ENCODE measurements at places on chromosomes 16 and 17. TPM values are rescaled to one million over a fixed set of nuclear protein-coding genes. Genes with fewer than 3 reads are reported as not detected.

GRCh38 chr17:14157822-14158221, 78.8 kb downstream of the CDRT15 start:
- peaks cover 7% of the 10 kb centered on the region for H3K4me1 ChIP-seq
- H3K27ac ChIP-seq: no peak overlapping the region
- no peak overlapping the region for H3K4me3 ChIP-seq

- peaks cover 7% of the 10 kb centered on the region for H3K36me3 ChIP-seq
- H3K4me1 ChIP-seq: peaks cover 42% of the 10 kb centered on the region
- no peak overlapping the region for H3K4me3 ChIP-seq
- H3K27me3 ChIP-seq: peaks cover 27% of the 10 kb centered on the region
Observed at GRCh38 chr16:66950437-66950836, 10.6 kb upstream of the CES3 start.

DNA sequence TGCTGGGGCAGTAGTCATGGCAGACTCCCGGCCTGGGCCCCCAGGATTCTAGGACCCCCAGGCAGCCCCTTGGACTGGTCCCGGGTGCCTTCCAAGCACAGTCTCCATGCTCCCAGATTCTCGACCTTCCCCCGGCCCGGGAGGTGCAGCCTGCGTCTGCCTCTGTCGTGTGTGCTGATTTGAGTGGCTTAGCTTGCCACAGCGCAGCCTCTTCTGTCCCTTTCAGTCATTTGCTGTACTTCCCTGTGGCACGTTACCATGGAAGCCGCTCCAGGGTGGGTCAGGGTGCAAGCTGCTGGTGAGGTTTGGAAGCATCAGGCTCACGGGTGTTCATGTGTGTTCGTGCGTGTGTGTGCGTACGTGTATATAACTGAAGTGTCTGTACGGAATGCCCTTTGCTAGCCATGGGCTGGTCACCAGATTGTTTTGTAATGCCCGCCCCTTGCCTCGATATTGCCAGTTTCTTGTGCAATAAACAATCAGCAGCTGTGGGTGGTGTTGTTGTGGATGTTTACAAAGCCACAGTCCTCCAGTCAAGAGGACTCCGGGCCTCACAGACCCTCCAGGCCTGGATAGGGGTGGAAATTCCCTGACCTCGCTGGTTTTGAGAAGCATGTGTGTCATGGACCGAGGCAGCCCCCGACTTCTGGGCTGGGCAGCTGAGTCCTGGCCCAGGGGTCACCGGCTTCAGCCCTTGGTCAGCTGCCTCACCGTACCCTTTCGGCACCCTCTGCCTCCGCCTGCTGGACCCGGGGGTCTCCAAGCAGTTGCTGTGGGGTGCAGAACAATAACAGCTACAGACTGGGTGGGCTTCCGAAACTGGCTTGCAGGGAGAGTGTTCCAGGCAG, 9.7 kb upstream of the CLEC18A start:
- no peak overlapping the region for H3K27ac ChIP-seq
- H3K27me3 ChIP-seq: no peaks in the 10 kb centered on the region
- H3K36me3 ChIP-seq: peaks cover 9% of the 10 kb centered on the region
- DNase-seq: no peak
- H3K4me1 ChIP-seq: no peaks in the 10 kb centered on the region

DNA sequence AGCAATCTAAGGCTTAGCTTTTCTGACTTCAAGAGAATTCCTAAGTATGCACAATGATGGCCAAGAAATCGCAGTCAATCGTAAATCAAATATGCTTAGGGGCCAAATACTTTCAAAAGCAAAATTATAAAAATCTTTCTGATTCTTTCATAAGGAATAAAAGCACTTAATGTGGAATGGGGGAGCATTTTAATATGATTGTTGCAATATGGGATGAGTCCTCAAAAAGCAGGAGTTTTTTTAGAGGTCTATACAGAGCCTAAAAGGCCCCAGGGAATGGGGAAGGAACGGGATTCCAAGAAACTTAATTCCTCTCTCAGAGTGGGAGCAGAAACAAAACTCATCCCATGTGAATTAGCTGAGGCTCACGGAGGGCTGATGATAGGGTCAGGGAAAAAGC, 14.7 kb upstream of the SLC39A11 start:
- no peaks in the 10 kb centered on the region for H3K36me3 ChIP-seq
- no peak overlapping the region for H3K4me3 ChIP-seq
- no peak for DNase-seq
- H3K4me1 ChIP-seq: no peaks in the 10 kb centered on the region

DNA sequence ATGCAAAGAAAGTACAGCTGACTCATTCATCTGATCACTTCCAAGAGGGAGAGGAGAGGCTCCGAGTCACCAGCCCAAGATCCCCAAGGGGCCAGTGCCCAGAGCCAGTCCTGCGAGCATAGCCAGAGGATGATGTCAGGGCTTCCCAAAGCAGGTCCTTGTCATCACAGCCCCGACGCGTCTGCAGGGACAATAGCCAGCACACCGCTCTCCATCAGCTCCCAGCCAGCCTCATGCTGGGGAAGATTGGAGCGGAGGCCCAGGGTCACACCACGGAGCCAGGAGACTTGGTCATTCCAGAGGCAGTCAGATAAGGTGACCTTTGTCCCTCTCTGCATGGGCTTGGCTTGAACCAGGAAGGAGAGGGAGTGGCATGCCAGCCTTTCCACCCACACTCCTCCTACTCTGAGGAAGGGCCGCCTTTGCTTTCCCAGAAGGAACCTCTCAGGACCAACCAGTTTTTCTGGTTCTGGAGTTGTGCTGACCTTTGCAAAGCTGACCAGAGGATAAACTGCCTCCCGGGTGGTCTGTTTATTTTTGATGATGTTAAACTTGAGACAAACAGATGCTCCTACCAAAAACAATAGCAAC, 58.3 kb upstream of the ARHGAP44 start:
- H3K27me3 ChIP-seq: no peaks in the 10 kb centered on the region
- no peak for DNase-seq
- no peaks in the 10 kb centered on the region for H3K4me1 ChIP-seq
- no peaks in the 10 kb centered on the region for H3K36me3 ChIP-seq
- no peak overlapping the region for H3K4me3 ChIP-seq
- no peak overlapping the region for H3K27ac ChIP-seq

DNA sequence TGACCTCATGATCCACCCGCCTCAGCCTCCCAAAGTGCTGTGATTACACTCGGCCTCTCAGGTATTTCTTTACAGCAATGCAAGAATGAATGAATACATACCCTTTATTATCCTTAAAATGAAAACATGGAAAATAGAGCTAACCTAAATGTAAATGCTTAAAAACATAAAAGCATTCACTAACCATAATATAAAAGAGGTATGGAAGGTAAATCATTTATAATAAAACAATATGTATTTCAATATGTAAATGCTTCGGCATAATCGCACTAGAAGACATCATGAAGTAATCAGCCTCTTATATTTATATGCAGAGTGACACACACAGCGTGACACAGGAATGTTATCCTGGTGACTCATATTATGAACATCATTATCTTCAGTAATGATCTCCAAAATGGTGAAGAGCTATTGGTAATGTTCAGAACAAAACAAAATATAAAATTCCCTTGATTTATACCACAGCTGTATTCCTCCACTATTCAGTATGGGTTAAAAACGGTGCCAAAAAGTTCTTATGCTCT, 53.9 kb downstream of the AIPL1 start:
- H3K36me3 ChIP-seq: no peaks in the 10 kb centered on the region
- H3K27me3 ChIP-seq: peaks cover 15% of the 10 kb centered on the region
- H3K4me3 ChIP-seq: no peak overlapping the region
- H3K27ac ChIP-seq: no peak overlapping the region

DNA sequence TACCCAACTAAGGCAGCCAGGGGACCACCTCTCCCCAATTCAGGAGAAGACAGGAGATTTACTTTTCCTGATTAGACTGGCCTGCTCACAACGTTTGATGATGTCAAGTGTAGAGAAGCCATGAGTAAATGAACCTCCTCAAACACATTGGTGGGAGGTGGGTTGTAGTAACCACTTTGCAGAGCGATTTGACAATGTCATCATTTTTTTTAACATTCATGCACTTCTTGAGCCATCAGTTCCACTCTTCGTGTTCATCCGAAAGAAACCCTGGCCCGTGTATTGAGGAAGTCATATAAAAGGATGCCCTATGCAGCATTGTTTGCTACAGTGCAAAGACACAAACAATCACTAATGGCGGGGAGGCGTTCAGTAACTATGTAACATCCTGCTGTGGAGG, 5.5 kb upstream of the KRT19 start:
- H3K4me1 ChIP-seq: no peaks in the 10 kb centered on the region
- no peak overlapping the region for H3K27ac ChIP-seq
- no peak overlapping the region for H3K4me3 ChIP-seq
- no peak for DNase-seq

- no peak overlapping the region for H3K27ac ChIP-seq
- H3K4me1 ChIP-seq: peaks cover 8% of the 10 kb centered on the region
- peaks cover 19% of the 10 kb centered on the region for H3K27me3 ChIP-seq
- H3K36me3 ChIP-seq: peaks cover 5% of the 10 kb centered on the region
Observed at GRCh38 chr16:89002851-89003830, 26.1 kb upstream of the CBFA2T3 start.

The SLC5A11 gene
- not detected for total RNA-seq

All from activated CD4-positive, alpha-beta memory T cell treated with anti-CD3 and anti-CD28 coated beads, Interleukin-2, amount 10 ng/mL, durations not matched to agents 7 days and 5 days (primary cell).